ENCODE measurements at places on chromosomes 7 and 10. TPM values are rescaled to one million over a fixed set of nuclear protein-coding genes. Genes with fewer than 3 reads are reported as not detected.
A peak's percentile ranks its signal among the peaks of the same experiment; 100 is the strongest.

The C10orf67 gene
- total RNA-seq = not detected

The COL28A1 gene
- total RNA-seq = 0.49 TPM

The CLRN3 gene
- total RNA-seq = not detected

The SYT15 gene
- total RNA-seq = 0.63 TPM

GRCh38 chr10:71131508-71132088, 80.8 kb upstream of the UNC5B start:
- no peak for DNase-seq

- no peak for DNase-seq
Measured at GRCh38 chr7:87021285-87021684, 38.2 kb downstream of the ELAPOR2 start.

GRCh38 chr10:68087685-68088401, 12.8 kb upstream of the HERC4 start:
- DNase-seq = peak; percentile 63

- DNase-seq = no peak
Measured at GRCh38 chr10:44353721-44354120, 31.2 kb downstream of the CXCL12 start.

DNA sequence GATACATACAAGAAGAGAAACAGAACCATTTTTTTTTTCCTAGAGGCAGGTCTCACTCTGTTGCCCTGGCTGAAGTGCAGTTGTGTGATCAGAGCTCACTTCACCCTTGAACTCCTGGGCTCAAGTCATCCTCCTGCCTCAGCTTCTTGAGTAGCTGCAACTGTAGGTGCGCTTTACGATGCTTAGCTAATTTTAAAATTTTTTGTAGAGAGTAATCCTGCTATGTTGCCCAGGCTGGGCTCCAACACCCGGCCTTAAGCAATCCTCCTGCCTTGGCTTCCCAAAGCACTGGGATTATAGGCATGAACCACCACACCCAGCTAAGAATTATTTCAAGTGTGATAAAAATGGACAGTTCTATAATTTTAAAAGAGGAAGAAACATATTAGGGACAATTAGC, 5.6 kb upstream of the ZEB1 start:
- DNase-seq = no peak

DNA sequence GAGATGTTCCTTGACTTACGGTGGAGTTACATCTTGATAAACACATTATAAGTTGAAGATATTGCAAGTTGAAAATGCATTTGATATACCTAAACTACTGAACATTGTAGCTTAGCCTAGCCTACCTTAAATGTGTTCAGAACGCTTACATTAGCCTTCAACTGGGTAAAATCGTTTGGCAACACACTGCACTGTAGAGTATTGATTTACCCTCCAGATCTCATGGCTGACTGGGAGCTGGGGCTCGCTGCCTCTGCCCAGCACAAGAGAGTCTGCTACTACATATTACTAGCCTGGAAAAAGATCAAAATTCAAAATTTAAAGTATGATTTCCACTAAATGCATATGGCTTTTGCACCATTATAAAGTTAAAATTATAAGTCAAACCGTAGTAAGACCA, 7.5 kb upstream of the AGR3 start:
- DNase-seq = no peak

DNA sequence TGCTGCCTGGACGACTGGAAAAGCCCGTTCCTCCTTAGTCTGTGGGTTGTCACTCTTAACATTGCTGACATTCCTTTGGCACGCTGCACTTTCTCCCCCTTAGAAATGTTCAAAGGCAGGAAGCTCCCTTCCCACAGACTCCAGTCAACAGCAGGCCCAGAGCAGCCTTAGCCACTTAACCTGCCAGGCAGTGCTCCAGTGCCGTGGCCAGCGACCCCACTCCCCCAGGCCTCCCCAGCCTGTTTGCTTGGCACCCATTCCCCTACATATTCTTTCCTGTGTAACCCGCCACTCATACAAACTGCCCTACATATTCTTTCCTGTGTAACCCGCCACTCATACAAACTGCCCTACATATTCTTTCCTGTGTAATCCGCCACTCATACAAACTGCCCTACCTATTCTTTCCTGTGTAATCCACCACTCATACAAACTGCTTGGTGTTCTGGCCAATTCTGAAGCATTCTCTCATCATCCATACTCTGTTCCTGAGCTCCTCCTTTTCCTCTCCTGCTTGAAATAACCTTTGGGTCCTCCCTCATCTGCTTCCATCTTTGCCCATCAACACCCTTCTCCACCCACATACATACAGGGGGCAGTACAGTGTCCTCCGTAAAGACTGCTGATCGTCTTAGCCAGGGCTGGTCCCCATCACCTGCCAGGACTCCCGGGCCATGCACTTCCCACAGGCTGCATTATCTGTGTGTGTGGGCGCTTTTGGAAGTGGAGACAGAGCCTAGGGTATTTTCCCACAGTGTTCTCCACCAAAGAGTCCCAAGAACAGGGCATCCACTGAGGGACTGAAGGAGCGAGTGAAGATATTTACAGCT, 57.3 kb downstream of the ADARB2 start:
- DNase-seq = peak; percentile 68

GRCh38 chr7:9718071-9718661, 1255.5 kb upstream of the PHF14 start:
- no peak for DNase-seq

DNA sequence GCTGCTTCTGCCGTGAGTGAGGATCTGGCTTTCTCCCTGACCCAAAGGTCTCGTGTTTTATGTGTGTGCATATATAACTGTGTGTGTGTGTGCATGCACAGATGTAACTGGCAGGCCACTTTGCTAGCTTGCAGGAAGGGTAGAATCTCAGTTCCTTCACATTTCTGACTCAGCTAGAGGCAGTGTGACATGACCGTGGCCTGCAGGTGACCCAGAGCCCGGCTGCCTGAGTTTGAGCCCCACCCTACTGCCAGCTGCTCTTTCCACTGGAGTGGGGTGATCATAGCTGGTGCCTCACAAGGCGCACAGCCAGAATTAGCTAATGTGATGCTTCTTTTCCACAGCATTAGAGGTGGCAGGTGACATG, 9.3 kb upstream of the MYL7 start:
- no peak for DNase-seq

- DNase-seq = no peak
Measured at GRCh38 chr10:53009961-53010907, 237.7 kb upstream of the MBL2 start.

GRCh38 chr7:125547505-125547904, 617.9 kb upstream of the POT1 start:
- no peak for DNase-seq

DNA sequence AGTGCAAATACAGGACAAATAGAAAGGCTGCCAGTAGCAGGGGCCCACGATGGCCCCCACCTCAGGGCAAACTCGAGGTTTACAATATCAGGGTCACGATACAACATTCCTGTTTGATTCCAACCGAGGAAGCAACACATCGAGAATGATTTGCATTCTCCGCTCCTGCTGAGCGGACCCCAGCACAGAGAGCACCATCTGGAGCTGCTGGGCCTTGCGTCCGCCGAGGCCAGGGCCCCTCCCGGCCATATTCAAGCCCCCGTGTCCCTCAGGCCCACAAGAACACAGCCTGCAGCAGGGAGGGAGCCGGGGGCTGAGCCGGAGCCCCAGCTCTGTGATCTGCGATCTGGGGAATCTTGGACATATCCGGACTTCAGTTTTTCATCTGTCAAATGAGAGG, 84.3 kb downstream of the PRKAG2 start:
- no peak for DNase-seq

Data from endodermal cell (in vitro differentiated cells).